Hematopoietic multipotent progenitor cell treated with erythropoietin and hydrocortisone succinate and interleukin-3 and kit ligand, for 4 days (in vitro differentiated cells): ENCODE measurements at places on chromosomes 2 and 18.

DNA sequence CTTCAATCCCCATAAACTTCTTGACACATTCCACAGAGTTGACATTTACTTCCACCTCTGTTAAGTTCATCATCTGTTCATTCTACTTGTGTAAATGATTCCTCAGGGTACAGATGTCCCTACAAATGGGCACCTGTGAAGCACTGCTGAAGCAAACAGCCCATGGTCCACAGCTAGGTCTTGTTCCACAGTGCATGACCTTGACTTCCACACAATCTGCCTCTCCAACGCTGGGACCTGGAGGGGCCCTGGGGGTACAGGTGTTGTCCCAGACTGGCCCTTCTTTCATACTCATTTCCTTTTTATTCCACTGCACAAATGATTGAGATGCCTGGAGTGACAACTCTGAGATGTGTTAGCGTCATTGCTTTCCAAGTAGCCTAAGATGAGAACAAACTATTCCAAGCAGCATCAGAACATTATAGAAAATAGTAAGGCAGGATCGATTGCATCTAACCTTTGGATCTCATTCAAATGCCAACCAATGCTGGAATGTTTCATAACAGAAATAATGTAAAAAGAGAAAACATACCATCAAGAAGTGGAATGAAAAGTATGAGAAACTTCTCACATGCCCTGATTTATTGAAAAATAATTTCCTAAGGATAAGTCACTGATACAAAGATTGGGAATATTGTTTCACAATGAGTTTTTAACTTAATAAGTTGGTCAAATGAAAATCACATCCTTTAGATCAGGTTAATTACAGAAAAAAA is 31.2 kb downstream of the PIEZO2 start:
- no peak for DNase-seq

DNA sequence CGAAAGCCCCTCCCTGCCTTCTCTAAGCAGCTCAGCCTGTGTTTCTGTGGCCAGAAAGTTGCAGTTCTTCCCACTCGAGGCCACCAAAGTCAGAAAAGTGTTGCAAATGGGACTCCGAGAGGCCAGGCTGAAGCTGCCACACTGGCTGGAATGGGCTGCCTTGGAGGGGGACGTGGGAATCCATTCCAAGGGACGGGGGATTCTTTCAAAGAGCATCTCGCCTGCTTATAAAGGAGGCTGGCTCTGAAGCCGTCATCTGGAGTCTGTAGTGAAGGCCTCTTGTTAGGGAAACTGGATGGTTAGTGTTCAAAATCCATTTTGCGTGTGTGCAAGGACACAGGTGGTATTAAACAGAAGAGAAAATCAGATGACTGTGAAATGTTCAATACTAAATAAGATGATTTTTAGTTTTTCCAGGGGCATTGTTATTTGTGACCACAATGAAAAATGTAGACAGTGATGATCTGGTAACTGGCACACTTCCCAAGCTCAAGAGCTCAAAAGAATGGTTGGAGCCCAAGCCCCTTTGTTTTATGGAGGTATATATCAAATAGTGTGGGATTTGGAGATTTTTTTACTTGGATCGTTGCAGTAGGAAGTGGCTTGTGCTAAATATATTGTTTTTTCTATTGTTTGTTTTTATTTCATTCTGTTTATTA is 782 bp downstream of the FAM228B start:
- DNase-seq, result no peak

DNA sequence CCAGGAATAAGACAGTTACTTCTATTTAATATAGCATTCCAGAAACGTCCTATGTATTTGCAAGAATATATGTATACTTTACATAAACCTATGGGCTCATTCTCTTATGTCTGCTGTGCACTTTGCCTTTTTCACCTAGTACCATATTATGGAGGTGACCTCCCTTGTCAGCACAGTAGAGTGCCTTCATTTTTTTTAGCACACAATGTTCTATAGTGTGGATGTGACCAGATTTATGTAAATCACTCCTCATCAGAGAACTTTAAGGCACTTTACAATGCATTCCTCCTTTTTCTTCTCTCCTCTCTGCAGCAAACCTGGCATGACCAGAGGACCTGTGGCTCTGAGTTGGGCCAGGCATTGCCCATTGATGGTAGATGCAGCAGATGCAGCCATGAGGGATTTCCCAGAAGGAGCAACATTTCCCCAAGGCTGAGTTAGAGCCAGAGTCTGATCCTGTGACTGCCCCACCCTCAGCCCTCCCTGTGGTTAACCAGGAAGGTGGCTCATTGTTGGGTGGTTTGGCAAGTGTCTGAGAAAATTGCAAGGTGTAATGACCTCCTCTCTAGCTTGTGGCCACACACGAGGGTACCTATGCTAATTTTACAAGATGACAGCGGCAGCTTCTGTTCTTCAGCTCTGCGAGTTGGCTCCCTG is 76.5 kb upstream of the DLX2 start:
- peak; percentile 18 for DNase-seq

- no peak for DNase-seq
Observed at GRCh38 chr2:758073-758820, 81.0 kb upstream of the TMEM18 start.

DNA sequence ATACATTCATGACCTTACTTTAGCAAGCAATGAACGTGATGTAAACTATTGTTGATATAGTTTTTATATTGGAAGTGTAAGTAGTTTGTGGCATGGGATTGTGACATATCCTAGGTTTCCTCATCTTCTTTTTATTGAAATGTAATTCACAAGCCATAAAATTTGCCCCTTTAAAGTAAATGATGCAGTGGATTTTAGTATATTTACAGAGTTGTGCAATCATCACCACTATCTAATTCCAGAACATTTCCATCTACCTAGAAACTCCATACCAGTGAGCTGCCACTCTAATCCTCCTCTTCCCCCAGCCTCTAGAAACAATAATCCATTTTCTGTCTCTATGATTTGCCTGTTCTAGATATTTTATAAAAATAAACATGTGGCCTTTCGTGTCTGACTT is 10.7 kb upstream of the CASP10 start:
- DNase-seq, result no peak

DNA sequence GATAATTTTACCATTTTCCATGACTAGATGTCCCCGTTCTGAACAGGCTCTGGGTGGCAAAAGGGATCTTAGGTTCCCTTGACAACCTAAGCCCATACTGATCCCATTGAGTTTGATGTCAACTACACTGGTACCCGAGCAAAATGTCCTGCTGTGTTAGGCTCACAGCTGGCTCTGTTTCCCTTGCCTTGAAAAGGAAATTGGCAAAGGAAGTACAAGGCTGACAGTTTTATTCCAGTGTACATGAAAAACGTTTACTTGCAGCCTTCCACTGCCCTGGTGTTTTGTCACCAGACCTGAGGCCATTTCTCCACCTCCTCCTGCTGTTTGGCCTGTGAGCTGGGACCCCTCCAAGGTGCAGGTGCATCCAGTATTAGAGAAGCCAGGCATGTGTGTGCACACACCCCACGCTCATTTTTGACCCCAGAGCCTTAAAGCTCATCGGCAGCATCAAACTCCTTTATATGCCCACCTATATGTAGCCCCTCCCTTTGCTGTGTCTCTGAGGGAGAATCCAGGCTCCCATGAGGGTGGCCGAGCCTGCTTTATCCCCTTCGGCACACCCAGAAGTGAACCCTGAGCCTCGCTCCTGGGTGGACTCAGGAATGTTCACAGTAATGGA is 171.3 kb downstream of the NDUFA10 start:
- DNase-seq, result no peak

DNA sequence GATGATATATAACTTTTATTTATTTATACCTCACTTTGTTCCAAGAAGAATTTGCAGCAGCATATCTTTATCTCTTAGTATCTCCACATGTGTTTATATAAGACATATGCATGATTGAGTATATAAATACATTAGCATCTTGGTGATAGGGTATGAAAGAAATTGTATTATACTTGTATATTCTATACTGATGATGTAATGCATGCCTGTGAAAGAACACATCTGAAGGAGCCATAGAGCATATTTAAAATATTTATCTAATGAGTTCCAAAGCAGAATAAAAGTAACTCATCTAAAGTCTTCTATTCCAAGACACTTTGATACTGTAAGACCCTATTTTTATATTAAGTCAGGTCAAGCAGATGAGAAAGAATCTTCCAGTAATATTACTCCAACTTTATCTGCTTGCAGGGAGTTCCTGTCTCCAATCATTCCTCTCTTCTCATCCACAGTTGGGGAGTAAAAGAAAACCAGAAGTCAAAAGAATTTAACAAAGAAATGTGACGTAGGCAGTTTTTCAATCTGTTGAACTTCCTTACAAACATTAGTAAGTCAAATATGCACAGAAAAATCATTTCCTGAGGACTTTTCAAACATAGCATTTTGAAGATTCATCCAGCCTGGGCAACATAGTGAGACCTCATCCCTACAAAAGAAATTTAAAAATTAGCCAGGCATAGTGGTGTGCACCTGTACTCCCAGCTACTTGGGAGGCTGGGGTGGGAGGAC is 76.7 kb downstream of the DTNB start:
- no peak for DNase-seq

- DNase-seq, result no peak
Observed at GRCh38 chr2:140246957-140247356, 1466.8 kb upstream of the NXPH2 start.

DNA sequence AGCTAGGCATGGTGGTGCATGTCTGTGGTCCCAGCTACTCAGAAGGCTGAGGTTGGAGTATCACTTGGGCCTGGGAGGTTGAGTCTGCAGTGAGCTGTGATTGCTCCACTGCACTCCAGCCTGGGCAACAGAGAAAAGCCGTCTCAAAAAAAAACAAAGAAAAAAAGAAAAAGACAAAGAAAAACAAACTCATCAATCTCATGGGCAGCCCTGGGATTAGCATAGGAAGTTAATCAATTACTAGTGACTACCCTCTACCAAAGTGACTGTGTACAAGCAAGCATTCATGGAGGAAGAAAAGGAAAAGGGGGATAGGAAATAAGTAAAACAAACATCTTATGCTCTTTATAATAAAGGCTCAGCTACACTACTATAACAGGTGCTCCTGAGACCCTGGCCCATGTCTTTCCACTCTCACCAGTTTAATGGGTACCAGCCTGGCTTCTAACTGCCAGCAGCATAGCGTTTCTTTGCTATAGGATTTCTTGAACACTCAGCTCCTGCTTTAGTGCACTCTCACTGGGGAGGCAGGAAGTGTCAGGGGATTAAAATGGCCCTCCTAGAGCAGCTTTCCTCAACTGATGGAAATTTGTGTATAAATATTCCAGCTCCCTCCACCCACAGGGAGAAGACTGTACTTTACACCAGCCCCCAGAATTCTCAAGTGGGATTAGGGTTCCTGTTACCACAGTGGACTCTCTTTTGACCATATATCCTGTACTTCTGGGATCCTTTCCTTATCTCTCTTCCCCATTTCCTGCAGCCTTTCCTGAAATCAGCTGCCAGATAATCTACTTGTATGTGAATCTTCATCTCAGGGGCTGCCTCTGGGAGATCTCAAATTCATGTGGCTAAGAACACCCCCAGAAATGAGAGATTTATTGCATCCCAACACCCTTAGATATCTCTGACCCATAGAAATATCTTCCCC is 91.3 kb upstream of the GLS start:
- peak; percentile 16 for DNase-seq

DNA sequence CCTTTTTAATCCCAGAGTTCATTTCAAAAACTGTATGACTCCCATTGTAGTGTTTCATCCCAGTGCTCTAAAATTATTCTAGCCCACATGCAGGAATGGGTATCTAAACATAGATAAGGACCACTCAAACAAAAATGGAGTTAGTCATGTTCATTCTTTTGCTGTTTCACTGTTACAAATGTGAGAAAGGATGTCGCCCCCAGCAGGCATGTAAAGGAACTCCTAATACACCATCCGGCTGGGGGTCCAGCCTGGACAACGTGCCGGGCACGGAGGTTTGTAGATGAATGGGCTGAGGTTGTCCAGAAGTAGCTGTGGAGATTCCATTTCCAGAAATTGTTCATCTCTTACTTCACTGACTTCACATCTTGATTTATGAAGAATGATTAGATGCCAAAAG is 101.9 kb upstream of the RAB12 start:
- peak; percentile 46 for DNase-seq

GRCh38 chr2:237281836-237282306 is 132.1 kb downstream of the COL6A3 start:
- DNase-seq, result peak; percentile 41

DNA sequence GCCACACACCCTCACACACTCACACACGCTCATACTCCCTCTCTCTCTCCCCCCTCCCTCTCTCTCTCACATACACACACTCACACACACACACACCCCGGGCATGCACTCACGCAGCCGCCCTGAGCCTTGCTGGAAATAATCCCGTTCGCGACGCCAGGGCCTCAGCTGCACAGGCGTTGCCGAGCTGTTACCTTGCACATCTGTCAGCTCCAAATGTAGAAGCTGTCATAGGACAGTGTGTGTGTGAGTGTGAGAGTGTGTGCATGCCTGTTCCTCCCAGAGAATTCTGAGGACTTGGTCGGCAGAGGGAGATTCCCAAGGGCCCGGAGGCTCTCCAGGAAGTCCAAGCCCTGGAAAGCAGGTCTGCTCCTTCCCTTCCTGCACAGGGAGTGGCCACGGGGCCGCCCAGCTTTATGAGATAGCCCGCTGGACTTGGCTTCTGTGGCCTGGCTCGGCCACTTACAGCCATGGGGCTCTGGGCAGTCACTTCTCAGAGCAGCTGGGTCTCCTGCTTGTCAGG is 8.6 kb downstream of the SPR start:
- DNase-seq, result no peak

GRCh38 chr2:109337221-109337620 is 208.2 kb downstream of the SH3RF3 start:
- DNase-seq, result no peak

DNA sequence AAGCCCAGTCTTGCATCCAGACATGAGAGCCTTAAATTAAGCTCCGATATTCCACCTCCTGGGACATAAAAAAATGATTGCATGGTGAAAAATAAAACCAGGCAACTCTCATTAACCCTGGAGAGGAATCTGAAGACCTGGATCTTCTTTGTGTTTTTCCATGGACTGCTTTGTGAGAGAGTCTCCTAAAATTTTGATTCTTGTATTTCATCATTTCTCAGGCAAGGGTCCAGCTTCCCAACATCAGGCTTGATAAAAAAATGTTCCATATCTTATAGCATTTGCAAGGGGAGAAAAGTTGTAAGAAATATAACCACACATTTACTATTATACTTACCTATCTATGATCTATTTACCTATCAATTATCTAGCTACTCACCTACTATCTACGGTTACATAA is 327.5 kb upstream of the SPHKAP start:
- DNase-seq, result no peak
